ENCODE measurements at places on chromosomes 4 and X.

- no peak for DNase-seq
Measured at GRCh38 chrX:46317163-46317562, 228.1 kb downstream of the ZNF674 start.

GRCh38 chr4:94722270-94722669 is 35.5 kb upstream of the BMPR1B start:
- DNase-seq = no peak

GRCh38 chr4:19809989-19810388 is 441.7 kb upstream of the SLIT2 start:
- peak; percentile 68 for DNase-seq

DNA sequence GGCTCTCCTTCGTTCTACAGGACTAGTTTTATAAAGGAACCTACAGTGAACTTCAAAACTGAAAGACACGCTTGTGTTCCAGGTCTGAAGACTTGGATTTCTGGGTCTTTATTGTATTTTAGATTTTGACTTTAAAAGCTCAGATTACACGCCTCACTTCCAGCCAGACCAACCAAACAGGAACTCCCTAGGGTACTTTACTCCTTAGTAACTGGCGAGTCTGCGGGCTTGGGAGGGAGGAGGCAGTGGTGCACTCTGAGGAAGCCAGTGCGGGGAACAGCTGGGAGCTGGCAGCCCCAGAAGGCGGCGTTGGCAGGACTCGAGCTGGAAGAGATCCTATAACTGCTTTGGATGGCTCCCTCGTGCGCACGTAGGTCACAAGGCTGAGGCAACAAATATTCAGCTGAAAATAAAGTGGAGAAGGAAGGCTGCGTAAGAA is 391 bp upstream of the PHKA1 start:
- peak; percentile 71 for DNase-seq

DNA sequence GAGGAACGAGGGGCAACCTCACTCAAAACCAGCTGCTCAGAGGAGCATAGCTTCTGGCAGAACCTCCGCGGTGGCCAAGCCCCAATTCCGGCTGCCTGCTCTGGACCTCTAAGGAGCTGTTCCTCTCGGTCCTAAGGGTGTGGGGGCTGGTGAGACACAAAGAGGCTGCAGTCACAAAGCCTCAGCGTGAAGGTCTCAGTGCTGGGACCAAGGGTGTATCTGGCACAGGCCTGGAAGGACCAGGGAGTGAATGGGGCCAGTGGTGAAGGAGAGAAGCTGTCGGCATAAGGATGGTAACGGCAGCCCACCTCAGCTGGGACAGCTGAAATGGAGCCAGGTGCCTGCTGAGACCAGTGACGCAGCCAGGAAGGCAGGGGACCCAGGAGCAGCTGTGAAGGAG is 5.3 kb downstream of the PDE6B start:
- DNase-seq = no peak

DNA sequence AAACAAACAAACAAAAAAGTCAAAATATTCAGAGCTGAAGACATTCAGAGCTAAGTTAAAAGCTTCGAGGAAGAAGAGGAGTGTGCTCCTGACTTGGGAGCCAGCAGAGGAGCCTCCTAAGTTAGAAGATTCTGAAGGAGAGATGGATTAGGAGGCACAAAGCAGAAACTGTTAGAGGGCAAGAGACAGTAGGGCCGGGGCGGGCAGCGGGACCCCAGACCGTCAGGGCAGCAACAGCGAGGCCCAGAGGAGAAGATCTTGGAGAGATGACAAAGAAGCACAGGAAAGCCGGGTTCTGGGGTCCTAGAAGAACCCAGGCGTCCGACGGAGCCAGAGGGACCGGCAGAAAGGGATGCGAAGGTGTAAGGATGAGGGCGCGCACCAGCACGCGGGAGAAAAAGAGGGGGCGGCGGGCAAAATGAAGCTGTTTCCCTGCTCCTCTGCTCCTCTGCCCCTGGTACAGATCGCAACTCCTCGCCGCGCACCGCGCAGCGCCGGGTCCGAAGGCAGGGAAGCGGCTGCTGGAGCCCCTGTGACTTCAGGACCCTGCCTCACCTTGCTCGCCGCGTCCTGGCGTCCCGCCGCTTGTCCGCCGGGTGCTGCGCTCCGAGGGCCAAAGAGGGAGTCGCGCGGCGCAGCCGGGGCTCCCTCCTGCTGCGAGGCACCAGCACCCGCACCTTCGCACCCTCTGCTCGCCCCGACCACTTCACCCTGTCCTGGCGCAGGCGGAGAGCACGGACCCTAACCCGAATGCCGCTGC is 477 bp downstream of the KLHL13 start:
- DNase-seq = no peak

DNA sequence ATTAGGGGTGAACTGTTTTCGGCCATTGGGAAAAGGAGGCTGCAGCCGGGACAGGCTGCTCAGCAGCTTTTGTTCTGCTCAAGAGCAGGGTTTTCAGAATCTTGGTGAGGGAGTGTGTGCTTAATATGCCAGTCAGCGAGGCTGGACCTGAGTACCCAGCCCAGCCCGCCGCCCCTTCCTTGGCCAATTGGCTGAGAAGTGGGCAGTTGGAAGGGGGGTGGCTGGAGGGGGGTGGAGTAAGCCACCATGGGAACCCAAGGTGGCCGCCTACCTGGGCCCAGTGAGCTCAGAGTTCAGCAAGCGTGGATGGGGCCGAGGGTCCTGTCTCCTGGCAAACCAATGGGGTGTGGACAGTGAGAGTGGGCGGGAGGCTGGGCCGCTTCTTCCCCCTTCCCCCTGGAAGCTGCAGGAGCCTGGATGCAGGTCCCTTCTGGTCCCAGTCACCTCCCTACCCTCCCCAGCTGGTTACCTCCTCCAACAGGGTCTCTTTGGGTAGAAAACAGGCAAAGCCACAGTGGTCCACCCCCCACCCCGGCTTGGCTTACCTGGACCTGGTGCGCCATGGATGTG is 52.5 kb downstream of the SORCS2 start:
- no peak for DNase-seq

DNA sequence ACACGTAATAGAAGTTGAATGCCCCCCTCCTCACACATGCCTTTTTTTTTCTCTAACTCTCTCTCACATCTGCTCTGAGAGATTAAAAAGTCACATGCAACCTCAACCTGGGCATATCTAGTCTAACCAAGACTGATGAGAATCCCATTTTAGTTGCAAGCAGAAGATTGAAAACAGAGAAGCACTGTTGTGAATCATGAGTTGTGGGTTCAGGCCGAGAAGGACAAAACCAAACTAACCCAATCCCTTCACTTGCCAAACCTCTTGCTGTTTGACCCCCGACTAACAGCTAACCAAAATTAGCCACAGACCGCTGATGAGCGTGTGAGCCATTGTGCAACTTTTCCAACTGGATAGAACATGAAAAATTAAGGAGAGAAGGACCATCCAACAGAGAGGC is 31.8 kb downstream of the CXCL1 start:
- DNase-seq = peak; percentile 83

GRCh38 chr4:188015025-188015940 is 19.7 kb downstream of the ZFP42 start:
- DNase-seq = peak; percentile 29

- DNase-seq = no peak
Measured at GRCh38 chrX:102866981-102867656, 70.0 kb upstream of the RAB40AL start.

DNA sequence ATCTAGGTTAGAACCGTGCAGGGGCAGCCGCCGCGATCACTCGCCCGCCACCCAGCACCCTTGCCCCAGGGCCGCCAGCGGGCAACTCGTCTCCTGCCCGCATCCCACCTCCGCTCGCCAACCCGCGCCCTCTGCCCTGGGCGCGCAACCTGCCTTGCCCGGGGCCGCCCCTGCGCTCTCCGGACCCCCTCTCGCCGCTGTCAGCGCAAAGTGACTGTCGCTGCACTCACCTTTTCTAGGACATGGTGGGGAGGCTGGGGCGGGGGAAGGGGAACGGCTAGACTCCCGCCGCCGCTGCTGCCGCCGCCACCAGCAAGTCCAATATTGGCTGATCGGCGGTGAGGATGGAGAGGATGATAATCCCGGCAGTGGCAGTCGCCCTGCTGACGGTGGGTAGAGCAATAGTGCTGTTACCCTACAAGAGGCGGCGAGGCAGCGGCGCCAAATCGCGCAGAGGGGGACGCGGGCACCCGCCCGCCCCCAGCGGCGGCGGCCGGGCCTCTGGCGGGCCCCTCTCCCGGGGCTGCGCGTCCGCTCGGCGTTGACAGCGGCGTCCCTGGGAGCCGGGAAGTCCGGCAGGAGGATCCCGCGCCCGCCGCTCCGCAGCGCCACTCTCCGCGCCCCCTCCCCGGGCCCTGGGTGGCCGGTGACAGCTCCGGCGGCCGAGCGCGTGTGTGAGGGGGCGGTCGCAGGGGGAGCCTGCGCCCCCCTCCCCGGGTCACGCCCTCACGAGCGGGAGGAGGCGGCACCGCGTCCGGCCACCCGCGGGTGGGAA is 2.3 kb upstream of the NR3C2 start:
- DNase-seq = no peak

- DNase-seq = no peak
Measured at GRCh38 chr4:179757641-179758040, 2315.4 kb upstream of the AGA start.

GRCh38 chrX:75781611-75782010 is 3.4 kb downstream of the MAGEE2 start:
- DNase-seq = no peak

DNA sequence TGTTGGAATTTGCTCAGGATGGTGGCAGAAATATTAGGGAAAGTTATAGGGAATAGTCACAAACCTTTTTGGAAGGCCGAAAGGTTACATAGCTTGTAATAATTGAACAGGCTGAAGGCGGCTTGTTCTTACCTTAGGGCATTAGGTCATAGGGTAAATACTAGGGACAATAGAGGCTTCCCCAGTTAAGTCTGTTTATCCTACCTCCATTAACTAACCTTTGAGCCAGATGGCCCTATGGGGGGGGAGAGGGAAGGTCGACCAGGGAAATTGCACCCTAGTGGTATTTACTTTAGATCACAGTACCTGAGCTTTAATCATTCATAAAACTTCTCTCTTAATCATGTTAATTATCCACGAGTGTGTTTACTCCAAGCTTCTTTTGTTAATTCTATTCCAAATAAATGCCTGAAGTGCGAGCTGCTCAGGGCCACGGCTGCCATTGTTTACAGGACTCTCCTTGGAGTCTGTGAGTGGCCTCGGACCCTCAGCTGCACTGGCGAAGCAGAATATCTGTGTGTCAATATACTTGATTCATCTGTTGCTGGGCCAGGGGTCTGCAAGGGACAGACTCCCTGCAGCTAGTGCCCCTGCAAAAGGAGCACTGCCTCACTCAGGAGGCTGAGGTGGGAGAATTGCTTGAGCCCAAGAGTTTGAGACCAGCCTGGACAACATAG is 22.9 kb downstream of the PAGE2 start:
- DNase-seq = no peak

- no peak for DNase-seq
Measured at GRCh38 chr4:2948895-2949781, 14.1 kb downstream of the NOP14 start.

DNA sequence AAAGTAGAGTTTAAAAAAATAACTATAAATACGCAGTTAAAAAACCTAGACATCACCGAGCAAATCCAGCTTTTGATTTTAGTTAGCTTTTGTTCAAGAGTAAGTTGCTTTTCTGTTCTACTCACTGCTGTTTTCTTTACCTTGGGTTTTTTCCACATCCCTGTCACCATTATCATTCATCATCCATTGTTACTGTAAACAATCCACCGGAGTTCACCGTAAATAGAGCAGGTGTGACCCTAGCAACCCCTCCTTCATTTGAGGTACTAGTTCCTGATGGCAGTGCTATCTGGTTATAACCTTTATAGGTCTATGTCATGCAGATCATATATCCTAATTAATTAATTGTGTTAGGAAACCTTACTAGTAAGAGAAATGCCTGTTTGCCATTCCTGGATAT is 43.0 kb upstream of the TEX13D start:
- DNase-seq = no peak

DNA sequence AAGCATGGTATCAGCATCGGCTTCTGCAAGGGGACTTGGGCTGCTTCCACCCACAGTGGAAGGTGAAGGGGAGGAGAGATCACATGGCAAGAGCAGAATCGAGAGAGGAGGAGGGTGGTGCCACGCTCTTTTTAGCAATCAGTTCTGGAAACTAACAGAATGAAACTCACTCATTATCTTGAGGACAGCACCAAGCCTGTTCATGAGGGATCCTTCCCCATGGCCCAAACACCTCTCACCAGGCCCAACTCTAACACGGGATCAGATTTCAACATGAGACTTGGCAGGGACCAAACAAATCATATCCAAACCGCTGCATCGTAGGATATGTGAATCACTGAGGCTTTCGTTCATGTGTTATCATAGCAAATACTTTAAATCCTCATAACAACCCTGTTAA is 125.5 kb downstream of the GPC3 start:
- peak; percentile 2 for DNase-seq

DNA sequence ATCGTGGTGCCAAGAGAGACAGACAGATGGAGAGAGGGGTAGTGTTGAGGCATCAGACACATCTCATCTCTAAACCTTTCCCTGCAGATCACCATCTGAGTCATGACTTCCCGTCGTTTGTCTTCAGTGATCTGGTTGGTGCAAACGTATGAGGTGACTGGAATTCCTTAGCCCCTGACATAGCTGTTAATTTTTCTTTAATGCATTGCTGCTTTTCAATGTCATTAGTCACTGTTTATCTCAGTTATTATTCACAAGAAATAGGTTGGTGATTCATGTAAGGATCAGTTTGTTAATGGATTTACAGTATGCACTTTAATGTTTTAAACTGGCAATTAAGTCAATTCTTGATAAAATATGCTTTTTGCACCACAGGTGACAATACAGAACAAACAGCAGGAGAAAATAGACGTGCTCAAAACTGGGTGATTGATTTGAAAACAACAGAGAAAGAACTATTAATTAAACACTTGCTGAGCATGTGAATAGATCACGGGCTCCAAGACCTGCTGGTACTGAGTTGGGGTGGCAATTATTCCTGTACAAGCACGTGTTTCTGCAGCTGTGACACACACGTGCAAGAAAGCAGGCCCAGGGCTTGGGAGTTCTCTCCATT is 1.3 kb upstream of the TMEM154 start:
- DNase-seq = peak; percentile 88

DNA sequence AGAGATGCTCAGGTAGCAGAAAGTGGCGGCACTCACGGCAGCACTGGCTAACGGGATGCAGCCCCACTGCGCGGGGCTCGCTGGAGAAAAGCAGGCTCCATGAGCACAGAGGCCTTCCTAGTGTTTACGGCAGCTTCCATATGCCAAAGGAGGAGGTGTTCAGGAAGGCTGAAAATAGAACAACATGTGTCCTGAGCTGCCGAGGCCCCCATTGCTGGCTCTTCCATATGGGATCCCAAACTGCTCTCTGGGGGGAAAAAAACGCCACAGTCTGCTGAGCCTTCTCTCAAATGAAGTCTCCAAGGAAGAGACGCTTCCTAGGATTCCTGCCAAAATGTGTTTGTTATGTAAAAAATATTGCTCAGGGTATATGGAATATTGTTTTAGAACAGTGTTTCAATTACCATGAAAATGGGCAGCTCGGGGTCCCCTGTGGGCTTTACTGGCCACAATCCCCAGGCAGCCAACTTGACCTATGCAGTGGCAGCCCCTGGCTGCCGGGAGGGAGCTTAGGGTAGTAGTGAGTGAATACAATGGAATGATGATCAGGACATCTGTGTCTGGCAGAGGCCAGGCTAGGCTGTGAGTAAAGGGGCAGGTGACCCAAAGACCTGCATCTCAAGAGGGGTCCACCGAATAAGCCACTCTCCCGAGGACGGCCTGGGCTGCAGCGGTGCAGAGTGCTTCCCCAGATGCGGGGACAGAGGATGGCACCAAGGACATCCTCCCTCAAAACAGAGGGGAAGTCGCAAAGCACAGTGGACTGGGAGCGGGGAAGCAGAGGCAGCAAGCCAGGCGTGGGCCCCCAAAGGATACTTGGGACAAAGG is 170.1 kb downstream of the AFAP1 start:
- no peak for DNase-seq

Data from amniotic epithelial cell (primary cell).